ENCODE measurements at places on chromosomes 7 and 10. TPM values are rescaled to one million over a fixed set of nuclear protein-coding genes. Genes with fewer than 3 reads are reported as not detected.

OPALIN gene
- total RNA-seq, result not detected

SLC16A9 gene
- total RNA-seq, result 4.4 TPM

WNT8B gene
- 0.43 TPM for total RNA-seq

MICALL2 gene
- total RNA-seq, result 1.8 TPM

DNA sequence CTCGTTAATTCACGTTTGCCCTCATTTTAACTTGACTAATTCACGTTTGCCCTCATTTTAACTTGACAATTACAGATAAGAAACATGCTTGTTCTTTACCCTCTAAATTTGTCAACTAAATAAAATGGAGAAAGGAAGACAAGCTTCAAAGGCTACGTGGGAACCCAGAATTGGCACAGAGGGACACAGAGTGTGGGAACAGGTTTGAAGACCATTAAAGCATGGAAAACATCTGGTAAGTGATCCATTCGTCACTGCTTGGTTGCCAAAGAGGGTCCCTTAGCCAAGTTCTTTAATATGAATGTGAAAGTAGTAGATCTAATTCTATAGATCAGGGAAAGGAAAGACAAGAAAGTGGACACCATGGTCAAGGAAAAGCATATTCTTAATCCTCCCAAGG is 57.2 kb downstream of the ITIH5 start:
- no peaks in the 10 kb centered on the region for H3K36me3 ChIP-seq
- peaks cover 3% of the 10 kb centered on the region for H3K27me3 ChIP-seq
- no peak overlapping the region for H3K27ac ChIP-seq

DNA sequence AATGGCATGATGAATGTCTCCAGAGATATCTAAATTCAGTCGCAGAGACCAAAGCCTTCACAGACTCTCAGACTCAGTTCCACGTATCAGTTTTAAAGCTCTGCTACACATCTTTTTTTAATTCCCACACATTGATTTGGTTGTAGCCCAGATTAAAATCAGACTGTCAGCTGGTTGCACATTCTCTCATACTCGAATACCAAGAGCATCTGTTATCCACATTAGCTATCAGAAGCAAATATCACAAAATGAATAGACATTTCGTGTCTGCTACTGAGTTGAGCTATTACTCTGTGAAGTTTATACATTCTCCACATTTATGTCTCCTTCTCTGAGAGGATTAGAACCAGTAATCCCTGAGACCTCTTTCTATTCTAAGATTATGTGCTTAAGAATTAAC is 229.2 kb downstream of the GPAM start:
- no peak overlapping the region for H3K27ac ChIP-seq
- no peak overlapping the region for H3K4me3 ChIP-seq
- no peaks in the 10 kb centered on the region for H3K36me3 ChIP-seq
- H3K27me3 ChIP-seq, result no peaks in the 10 kb centered on the region
- no peak for DNase-seq

GRCh38 chr7:90345595-90346335 is 751 bp upstream of the GTPBP10 start:
- H3K27me3 ChIP-seq, result peaks cover 2% of the 10 kb centered on the region
- no peak for DNase-seq
- H3K4me1 ChIP-seq, result peaks cover 31% of the 10 kb centered on the region
- H3K27ac ChIP-seq, result peak overlapping the region; percentile 99

DNA sequence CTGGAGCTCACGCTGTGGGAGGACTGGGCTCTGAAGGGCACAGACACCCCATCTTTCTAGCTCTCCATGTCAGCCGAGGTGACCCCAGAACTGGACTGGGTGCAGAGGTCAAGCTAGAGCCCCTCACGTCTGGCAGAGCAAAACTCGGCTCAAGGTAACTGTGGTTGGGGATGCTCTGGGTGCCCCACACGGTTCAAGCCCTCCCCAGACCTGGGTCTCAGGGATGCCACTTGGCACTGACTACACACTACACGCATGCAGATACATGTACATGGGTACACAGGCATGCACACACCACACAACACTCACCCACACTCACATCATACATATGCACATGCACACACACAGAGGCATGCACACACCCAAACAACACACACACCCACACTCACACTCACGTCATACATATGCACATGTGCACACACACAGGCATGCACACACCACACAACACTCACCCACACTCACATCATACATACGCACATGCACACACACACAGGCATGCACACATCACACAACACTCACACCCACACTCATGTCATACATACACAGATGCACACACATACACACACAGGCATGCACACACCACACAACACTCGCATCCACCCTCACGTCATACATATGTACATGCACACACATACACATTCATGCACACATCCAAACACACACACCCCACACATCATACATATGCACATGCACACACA is 219.3 kb downstream of the DNAJB6 start:
- H3K4me3 ChIP-seq, result no peak overlapping the region

DNA sequence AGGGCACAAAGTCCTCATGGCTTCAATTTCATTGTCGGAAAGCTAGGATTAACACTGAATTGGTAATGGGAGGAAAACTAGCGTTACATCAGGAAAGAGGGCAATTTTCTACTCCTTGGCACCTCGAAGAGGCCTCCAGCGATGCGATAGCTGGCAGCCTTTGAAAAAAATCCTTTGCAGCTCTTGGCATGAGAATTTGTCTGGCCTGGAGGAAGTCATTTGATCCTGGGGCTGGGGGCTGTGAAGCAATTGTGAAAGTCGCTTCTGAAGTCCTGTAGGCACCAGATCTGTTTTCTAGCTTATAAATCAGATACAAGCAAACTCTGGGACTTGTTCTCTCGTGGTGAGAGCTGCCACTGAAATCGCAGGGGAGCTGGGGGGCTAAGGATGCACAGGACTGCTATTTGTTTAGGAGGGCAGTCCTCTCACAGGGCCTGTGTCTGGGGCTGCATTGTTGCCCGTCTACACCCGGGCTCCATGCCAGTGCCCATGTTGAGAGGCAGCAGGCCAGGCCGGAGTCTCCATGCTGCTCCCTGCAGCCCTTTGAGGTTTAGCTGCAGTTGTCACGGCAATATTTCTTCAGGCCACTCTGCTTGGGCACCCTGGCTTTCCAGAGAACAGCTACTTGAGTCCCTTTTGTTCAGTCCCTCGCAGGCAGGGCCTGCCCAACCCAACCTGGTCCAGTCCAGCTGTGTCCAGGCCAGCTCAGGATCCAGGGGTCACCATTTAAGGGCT is 206.8 kb upstream of the LYZL1 start:
- no peak overlapping the region for H3K4me3 ChIP-seq
- no peak overlapping the region for H3K27ac ChIP-seq
- no peaks in the 10 kb centered on the region for H3K36me3 ChIP-seq
- H3K27me3 ChIP-seq, result no peaks in the 10 kb centered on the region
- DNase-seq, result no peak

GRCh38 chr7:45350896-45351295 is 193.3 kb downstream of the RAMP3 start:
- DNase-seq, result no peak
- H3K36me3 ChIP-seq, result no peaks in the 10 kb centered on the region
- peaks cover 14% of the 10 kb centered on the region for H3K27me3 ChIP-seq
- H3K4me3 ChIP-seq, result no peak overlapping the region
- H3K4me1 ChIP-seq, result no peaks in the 10 kb centered on the region

- no peak for DNase-seq
- no peak overlapping the region for H3K4me3 ChIP-seq
- no peaks in the 10 kb centered on the region for H3K4me1 ChIP-seq
- H3K36me3 ChIP-seq, result no peaks in the 10 kb centered on the region
- peaks cover 11% of the 10 kb centered on the region for H3K27me3 ChIP-seq
- H3K27ac ChIP-seq, result no peak overlapping the region
Measured at GRCh38 chr7:135763261-135763660, 14.6 kb upstream of the FAM180A start.

GRCh38 chr7:36070230-36070629 is 82.8 kb upstream of the EEPD1 start:
- no peak overlapping the region for H3K27ac ChIP-seq
- DNase-seq, result no peak
- H3K4me1 ChIP-seq, result no peaks in the 10 kb centered on the region
- no peak overlapping the region for H3K4me3 ChIP-seq

DNA sequence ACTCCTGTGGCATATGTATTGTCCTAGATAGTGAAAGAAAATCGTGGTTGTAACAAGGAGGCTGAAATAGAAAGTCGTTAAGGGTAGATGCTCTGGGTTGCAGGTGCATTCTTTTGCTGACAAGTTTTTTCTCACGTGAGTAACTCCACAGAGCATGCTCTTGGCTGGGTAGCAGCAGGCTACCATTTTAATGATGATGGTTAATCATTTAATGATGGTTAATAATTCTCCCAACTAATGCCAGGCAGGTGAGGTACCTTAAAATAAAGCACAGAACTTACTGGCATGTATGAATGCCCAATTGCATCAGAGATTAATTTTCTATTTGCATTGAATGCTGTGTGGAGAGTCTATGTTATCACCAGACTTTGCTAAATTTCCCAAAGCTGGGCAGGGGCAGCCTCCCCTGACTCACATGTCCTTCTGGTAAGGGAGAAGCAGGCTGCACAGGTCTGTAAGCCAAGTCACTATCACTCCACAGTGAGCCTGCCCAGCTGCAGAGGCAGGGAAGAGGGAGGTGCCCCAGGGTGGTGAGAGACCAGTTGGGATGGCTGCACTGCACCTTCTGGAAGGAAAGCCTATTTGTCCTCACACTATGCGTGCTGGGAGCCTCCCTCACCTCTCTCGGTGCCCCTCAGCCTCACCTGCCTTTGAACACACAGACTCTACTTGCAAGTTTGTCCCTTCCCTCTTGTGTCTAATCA is 287.0 kb upstream of the IGFBP3 start:
- no peaks in the 10 kb centered on the region for H3K36me3 ChIP-seq
- H3K27me3 ChIP-seq, result no peaks in the 10 kb centered on the region
- H3K4me3 ChIP-seq, result no peak overlapping the region
